ENCODE measurements at places on chromosomes 11 and 22.

DNA sequence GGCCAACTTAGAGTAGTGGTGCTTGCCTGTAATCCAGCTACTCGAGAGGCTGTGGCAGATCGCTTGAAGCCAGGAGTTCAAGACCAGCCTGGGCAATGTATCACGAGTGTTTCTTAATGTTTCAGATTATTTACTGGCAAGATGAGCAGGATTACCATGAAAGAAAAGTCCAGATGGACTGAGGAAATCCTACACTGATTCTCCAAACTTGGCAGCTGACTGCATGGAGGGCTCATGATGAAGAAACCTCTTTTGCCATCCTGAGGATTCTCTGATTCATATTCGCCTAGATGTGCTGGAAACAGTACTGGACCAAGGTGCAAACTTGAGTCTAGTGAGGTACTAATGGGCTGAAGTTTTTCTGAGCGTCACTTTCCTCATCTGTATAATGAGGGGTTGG, 2.8 kb upstream of the SIDT2 start:
- no peak for DNase-seq

DNA sequence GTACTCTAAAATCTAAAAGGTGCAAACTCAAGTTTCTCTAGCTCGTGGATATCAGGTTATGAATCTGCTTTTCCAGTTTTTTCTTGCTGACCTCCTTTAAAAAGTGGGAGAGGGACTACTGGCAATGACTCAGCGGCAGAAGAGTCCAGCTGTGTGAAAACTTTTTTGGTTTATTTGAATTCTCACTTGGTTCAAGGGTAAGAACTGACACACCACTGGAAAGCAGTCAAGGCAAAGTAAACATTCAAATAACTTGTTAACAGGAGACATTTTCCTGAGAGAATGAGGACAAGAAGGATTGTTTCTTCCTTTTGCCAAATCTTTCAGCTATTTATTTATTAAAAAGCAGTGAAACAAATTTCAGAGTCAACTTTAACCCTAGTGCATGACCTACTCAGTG, 36.1 kb downstream of the CDON start:
- DNase-seq = no peak

GRCh38 chr11:111183706-111184105, 61.8 kb upstream of the POU2AF2 start:
- no peak for DNase-seq

GRCh38 chr11:72326151-72326848, 82.3 kb upstream of the PHOX2A start:
- peak; percentile 67 for DNase-seq

All from K562 (cell line).